ENCODE measurements at places on chromosomes 1 and 21. TPM values are rescaled to one million over a fixed set of nuclear protein-coding genes. Genes with fewer than 3 reads are reported as not detected.

TNNI3K gene
- total RNA-seq, result 6.4 TPM

IL6R gene
- total RNA-seq, result 19.6 TPM

SAMD11 gene
- total RNA-seq, result 38.0 TPM

AGT gene
- 57.0 TPM for total RNA-seq

DENND2D gene
- 15.7 TPM for total RNA-seq

SPRR5 gene
- not detected for total RNA-seq

TXNIP gene
- 393 TPM for total RNA-seq

SHISAL2A gene
- not detected for total RNA-seq

Data from posterior vena cava (tissue), 2 donors.